ENCODE measurements at places on chromosomes 13 and 19. TPM values are rescaled to one million over a fixed set of nuclear protein-coding genes. Genes with fewer than 3 reads are reported as not detected.

Gene OSCAR
- 0.22 TPM for polyA plus RNA-seq

DNA sequence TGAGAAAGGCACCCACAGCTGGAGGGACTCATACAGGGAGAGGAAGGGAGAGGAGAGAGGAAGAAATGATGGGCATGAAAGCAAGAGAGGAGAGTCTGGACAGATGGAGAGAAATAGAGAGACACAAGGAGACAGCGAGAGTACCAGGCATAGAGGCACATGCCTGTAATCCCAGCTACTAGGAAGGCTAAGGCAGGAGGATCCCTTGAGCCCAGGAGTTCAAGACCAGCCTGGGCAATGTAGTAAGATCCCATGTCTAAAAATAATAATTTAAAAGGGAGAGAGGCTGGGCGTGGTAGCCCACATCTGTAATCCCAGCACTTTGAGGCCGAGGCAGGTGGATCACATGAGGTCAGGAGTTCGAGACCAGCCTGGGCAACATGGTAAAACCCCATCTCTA lies 9.3 kb downstream of the UNC13A start:
- DNase-seq: no peak

DNA sequence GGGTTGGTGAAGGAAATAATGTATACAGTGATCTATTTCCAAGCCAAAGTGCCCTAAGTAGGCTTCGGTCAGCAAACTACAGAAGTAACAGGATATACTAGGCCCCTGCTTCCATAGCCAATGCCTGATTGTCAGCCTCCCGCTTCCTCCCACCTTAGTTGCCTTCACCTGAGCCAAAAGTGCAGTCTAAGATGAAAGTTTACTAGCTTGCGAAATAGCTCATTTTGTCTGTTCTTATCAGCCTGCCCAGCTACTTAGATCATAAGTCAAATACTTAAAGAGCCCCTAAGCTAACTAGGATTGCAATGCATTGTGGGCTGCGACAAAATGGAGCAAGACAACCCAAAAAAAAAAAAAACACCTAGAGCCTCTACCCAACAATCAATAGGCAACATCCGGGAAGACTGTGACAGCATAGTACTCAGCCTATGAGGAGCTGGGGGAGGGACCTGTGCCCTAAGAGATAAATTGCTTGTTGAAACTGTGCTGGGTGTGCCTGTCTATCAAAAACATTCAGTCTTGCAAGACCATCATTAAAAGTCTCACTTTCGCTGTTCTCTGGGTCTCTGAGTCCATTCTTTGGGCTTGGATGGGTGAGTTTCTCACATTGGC lies 454.7 kb upstream of the TSHZ3 start:
- no peak for DNase-seq

- no peak for DNase-seq
These were observed 20.5 kb downstream of the ZNF114 start for GRCh38 chr19:48290401-48290770.

DNA sequence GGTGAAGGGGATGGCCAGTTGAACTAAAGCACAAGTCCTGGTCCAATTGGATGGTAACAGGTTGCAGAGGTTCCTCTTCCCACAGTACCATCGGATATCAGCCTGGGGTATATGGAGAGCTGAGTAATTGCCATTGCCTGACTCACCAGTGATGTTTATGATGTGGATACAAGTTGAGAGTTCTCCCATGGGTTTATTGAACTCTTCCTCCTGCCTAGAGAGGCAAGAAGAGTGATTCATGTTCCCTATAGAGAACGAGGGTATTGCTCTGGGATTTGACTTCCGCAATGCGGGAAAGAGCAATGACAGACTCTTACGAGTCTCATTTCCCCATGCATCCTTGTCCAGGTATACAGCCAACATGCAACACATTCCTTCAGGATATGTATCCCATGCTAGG lies 111.3 kb upstream of the PCDH9 start:
- DNase-seq: no peak

DNA sequence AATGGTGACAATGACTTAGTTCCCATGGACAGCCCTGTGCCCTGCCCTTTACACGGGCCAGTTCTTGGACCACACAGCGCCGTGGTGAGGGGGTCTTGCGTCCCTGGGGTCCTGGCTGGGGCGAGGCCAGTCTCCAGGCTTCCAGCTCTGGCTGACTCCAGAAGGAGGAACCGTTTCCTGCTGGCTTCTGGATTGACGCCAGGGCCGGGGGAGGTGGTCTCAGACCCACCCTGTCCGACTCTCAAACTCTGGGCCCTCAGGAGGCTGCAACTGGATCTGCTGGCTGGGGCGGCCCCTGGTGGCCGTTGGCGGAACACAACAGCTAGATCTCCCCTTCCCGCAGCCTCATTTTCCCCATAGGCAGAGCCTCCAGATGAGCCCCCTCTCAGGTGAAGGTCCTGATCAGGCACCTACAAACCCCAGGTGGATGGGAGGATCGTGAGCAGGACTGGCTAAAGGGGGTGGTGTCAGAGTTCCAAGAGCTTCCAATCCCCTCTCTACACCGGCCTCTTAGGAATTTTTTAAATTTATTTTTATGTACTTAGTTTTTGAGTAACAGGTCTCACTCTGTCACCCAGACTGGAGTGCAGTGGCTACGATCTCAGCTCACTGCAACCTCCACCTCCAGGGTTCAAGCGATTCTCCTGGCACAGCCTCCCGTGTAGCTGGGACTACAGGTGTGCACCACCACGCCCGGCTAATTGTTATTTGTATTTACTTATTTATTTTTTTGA lies 8.0 kb downstream of the CCDC194 start:
- DNase-seq: no peak

Gene KCNN4
- polyA plus RNA-seq: 0.32 TPM

All from AG04450 (cell line).